Esophagus squamous epithelium (tissue), 5 donors: ENCODE measurements at places on chromosomes 2 and 18.

- no peak for DNase-seq
Observed at GRCh38 chr2:143581134-143581533, 451.9 kb downstream of the ARHGAP15 start.

DNA sequence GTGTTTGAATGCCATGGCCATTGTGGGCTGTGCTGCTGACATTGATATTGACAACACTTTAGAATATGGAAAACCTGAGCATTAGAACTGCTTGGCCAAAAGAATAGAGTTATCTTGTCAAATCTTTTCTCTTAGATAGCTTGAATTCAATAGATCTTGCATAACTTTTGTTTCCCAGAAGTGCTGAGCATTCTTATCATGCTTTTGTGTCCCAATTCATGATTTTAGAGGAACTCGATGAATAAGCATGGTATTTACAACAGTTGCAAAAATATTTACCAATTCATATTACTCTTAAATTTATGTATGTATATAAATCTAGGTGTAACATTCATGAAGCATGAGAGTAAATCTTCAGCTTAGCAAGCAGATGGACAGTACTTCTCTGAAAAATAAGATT, 508.0 kb downstream of the BCL11A start:
- no peak for DNase-seq

GRCh38 chr18:64695851-64696553, 547.1 kb upstream of the LINC00305 start:
- no peak for DNase-seq

- no peak for DNase-seq
Observed at GRCh38 chr2:95121093-95121406, 558 bp downstream of the MRPS5 start.

DNA sequence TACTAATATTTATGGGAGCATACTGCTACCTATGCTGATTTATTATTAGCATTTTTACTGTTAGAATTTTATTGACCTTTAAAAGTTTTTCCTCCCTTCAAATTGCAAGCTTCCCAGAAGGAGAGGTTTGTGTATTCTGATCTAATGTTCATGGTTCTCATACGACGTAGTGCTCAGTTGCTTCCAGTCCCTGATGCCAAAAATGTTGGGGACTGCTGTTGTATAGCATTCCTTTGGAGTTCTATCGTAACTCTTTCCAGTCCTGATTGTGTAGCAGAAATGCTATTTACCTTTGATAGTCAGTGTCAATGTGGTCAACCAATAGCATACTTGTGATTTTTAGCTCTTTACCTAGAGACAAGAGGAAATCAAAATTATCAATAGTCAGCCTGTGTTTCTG, 69.5 kb upstream of the ZSWIM2 start:
- DNase-seq, result no peak

DNA sequence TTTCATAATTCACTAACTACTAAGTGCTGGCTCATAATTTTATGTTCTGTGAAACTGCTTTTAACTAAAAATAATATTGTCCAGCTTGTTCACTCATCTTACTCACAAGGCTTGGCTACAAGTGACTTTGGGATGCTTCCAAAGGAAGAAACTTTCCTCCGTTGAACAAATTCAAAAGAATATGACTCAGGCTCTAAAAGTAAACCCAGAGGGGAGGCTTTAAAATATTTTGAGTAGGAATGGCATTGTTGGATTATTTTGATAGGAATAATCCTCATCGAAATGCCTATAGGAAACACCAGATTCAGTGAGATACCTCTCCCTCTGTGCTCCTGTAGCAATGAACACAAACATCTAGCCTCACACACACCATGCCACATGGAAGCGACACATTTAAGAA, 25.2 kb upstream of the TLK1 start:
- DNase-seq, result no peak

GRCh38 chr2:28904802-28905457, 10.5 kb downstream of the WDR43 start:
- no peak for DNase-seq

GRCh38 chr2:73078457-73079411, 7.2 kb upstream of the SFXN5 start:
- DNase-seq, result no peak

GRCh38 chr2:121073320-121074210, 211.4 kb downstream of the TFCP2L1 start:
- DNase-seq, result no peak

GRCh38 chr18:58882686-58883085, 18.0 kb downstream of the ZNF532 start:
- no peak for DNase-seq

- DNase-seq, result no peak
Observed at GRCh38 chr2:171509945-171510731, 12.1 kb upstream of the CYBRD1 start.

GRCh38 chr18:9743200-9744016, 35.3 kb downstream of the RAB31 start:
- no peak for DNase-seq

DNA sequence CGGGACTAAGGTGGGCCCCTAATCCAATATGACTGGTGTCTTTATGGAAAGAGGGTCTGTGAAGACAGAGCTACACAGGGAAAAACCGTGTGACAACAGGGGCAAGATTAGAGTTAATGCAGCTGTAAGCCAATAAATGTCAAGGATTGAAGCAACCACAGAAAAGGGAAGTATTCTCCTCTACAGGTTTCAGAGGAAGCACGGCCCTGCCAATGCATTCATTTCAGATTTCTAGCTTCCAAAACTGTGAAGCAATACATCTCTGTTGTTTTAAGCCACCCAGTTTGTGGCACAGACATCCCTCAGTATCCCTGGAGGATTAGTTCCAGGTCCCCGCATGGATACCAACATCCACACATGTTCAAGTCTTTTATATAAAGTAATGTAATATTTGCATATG, 48.8 kb downstream of the SPP2 start:
- DNase-seq, result no peak

DNA sequence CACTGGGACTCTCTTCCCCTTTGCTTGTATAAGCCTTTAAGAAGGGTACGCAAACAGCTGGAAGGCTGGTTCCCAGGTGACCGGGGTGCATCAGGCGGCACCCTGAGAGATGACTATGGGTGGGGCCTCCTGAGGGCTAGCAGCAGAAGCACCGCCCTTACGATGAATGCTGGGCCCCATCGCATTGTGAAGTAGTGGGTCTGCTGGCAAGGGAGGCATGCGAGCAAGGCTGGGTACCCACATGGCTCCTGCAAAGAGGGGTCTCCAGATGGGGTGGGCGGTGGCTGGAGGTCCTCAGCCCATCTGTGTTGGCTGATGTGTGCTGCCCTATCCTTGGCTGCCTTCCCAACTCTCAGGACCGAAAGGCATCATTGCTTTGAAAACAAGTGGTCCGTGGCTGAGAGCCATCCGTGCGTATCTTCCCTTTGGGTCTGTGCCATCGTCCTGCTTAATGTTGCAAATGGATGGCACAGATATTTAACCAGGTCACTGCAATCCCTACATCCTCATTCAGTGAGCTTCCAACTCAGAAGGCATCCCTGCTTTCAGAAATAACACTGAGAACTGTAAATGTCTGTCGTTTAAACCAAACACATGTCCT, 83.5 kb upstream of the GPC1 start:
- no peak for DNase-seq

- DNase-seq, result no peak
Observed at GRCh38 chr2:23260621-23261020, 124.4 kb upstream of the KLHL29 start.

DNA sequence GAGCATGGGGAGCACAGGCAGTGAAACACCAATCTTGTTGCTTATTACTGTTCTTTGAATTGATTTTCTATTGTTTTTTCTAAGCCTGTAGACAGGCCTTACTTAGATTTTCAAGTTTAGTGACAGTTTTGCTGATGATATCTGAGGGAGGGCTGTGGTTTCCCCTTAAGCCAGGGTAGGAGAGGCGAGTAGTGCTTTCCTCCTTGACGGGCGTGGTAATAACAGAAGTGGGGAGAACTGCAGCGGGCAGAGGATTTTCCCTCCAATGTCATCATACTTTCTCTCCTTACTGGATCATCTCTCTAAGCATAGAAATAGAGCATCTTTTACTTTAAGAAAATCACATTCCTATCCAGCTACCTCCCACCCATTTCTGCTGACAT, 314.4 kb downstream of the ALK start:
- no peak for DNase-seq

DNA sequence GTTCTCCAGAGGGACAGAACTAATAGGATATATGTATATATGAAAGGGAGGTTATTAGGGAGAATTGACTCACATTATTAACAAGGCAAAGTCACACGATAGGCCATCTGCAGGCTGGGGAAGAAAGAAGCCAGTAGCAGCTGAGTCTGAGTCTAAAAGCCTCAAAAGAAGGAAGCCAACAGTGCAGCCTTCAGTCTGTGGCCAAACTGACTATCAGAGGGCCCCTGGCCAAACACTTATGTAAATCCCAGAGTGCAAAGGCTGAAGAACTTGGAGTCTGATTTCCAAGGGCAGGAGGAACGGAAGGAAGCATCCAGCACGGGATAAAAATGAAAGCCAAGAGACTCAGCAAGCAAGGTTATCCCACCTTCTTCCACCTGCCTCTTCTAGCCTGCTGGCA, 108.0 kb upstream of the LDLRAD4 start:
- DNase-seq, result no peak

- DNase-seq, result no peak
Observed at GRCh38 chr2:219559156-219559915, 12.0 kb downstream of the OBSL1 start.

- no peak for DNase-seq
Observed at GRCh38 chr2:105840933-105841332, 96.2 kb downstream of the NCK2 start.

DNA sequence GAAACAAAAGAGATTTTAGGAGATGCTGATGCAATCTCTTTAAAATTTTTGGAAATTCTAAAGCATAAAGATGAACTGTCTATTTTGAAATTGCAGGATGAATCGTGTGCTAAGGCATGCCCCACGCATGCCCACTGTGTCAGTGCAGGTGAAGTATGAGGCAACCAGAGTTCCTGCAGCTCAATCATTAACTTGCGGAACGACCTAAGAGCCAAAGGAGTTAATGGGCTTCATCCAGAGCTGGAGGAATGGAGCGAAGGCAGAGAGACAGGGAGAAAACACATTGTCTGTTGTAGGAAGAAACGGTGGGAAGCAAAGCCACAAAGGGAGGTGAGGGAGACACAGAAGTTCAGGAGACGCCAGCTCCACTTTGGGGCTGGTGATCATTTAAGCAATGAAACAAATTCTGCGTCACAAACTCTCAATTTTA, 265.2 kb downstream of the CCDC85A start:
- no peak for DNase-seq

DNA sequence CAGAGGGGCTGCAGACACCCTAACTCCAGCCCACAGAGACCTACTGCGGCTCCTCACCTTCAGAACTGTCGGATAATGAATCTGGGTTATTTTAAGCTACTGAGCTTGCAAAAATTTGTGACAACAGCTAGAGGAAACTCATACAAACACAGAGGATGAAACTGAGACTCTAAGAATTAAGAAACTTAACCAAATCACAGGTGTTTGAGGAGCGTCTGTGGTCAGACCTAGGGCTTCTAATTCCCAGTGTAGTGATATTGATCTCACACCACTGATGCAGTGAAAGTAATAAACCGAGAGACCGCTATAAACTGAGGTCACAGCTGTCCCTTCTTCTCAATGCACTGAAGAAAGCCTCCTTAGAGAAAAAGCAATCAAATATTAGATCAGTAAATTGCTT, 110.1 kb downstream of the RGPD3 start:
- DNase-seq, result no peak

GRCh38 chr2:17879913-17880274, 1.4 kb downstream of the KCNS3 start:
- no peak for DNase-seq

- no peak for DNase-seq
Observed at GRCh38 chr2:86631846-86632485, 8.3 kb upstream of the RNF103 start.

DNA sequence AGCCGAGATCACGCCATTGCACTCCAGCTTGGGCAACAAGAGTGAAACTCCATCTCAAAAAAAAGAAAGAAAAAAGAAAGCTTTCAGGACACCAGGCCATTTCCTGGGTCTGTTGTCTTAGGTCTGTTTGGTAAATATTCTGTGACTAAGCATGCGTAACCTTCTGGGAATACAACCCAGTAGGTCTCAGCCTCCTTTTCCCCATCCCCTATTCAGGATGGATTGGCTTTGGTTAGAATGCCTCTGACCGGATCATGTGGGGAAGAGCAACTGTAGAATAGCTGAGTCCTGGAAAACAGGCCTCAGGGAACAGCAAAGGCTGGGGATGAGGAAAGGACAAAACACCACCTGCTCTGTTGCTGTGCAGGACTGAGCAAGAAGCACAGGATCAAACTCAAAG, 1.6 kb upstream of the PDCL3 start:
- no peak for DNase-seq

DNA sequence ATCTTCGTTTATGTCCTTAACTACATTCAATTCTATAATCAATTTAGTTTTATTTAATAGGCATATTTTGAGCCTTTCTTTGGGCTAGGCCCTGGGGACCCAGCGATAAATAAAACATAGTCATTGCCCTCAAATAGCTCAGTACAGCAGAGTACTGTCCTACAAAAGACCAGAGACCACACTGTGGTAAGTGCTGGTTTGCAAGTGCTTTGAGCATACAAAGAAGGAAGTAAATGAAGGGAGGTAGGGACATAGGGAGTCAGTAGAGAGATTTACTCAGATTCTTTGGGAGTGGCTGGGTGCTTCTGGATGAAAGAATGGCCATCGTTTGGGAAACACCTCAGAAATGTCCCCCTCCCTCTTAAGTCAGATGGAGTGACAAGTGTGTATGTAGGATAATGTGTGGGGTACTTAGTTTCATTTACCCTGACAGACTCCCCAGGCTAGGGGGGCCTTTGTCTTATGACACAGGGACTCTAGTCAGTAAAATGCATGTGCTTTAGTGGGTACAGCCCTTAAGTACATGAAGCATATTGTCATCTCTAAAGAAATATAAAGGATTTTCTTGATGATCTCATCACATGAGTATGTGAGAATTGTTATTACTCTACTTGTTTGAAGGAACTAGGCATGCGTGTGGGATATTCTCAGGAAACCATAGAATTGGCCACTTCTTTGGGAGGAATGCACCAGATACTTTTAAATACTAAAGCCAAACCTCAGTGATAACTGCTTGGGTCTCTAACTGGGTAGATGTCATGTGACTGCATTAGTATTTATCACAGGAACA, 35.1 kb downstream of the MAPRE2 start:
- no peak for DNase-seq

- no peak for DNase-seq
Observed at GRCh38 chr2:166240387-166241313, 112.8 kb upstream of the SCN1A start.

DNA sequence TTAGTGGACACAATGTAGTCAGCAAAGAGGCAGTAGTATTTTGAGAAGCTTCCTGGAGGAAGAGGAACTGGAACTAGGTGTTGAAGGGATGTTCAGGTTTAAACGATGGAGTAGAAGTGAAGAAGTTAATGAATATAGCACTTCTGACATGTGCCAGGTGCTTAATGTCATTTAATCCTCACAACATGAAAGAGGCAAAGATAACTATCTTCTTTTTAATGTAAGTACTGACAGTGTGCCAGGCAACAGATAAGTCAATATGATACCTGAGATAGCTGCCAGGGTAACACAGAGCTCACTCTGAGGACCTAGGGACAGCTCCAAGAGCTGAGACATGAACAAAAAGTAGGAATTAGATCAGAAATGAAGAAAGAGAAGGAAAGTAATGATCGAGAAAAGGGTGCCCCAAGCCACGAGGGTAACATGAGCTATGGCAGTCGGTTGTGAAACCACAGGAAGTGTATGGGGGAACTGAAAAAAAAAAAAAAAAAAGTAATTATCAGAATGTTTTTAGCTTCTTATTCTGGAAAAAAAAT, 140.7 kb downstream of the RNF144A start:
- DNase-seq, result no peak
